ENCODE measurements at places on chromosomes 4 and X.

DNA sequence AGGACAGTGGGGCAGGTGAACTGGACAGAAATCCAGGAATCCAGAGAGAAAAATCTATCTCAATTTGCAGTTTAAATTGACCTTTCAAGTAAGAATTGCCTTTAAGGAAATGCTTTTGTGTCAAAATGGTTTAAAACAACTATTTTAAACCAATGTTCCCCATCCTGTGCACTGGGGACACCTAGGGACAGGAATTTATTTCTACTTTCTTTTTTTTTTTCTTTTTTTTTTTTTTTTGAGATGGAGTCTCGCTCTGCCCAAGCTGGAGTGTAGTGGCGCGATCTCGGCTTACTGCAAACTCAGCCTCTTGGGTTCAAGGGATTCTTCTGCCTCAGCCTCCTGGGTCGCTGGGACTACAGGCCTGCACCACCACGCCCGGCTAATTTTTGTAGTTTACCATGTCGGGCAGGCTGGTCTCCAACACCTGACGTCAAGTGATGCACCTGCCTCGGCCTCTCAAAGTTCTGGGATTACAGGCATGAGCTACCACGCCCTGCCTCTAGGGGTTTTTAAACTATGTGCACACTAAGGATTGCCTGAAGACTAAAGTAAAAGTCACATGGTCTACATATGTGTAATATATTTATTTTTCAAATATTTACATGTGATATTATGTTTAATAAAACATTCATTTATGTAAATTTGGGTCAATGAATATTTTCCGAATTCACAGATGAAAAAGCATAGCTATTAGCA lies 1213.4 kb downstream of the STIM2 start:
- no peak for DNase-seq

DNA sequence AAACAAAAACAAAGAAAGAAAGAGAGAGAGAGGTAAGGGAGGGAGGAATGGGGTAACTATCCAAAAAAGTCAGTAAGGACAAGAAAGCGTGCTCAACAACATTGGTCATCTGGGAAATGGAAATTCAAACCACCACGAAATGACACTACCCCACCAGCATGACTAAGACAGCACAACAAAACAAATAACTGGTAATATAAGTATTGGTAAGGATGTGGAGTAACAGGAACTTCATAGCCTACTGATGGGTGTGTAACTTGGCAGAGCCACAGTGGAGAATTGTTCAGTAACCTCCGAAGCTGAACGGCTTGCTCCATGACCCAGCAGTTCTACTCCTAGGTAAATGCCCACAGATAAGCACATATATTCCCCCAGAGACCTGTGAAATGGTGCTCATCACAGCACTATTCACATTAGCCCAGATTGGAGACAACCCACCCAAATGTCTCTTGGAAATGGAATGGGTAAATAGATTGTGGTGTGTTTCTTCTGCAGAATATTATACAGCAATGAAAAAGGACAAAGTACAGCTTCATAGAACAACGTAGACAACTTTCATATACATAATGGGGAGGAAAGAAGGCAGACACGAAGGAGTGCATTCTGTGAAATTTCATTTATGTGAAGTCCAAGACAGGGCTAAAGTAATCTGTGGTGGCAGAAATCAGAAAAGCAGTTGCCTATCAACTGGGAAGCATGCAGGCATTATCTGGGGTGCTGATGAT lies 95.5 kb upstream of the ATP6AP2 start:
- DNase-seq = no peak

DNA sequence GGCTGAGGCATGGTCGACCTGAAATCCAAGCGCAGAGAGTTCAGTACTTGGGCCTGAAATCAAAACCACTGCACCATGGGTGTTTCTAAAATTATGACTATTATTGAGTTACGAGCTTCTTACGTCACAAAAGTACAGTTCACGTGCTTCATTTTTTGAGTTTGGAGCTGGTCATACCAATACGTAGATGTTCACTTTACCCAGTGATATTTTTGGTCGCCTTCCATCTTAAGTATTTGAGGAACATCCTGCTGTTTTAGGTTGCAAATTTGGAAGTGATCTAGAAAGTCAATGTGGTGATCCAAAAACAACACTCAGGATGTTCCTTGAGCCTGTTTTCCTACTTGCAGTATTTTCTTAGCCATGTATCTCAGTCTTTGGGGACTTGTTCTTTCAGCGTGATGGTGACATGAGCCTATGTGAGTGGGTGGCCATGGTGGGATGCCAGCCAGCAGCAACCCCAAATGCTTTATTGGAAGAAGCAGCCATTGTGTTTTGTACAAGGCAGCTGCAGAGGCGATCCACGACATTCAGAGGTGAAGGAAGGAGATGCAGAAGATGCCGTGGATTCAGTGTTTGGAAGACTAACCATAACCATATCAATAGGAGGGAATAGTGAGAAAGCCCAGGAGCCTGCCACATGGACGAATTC lies 28.7 kb downstream of the LDB2 start:
- no peak for DNase-seq

DNA sequence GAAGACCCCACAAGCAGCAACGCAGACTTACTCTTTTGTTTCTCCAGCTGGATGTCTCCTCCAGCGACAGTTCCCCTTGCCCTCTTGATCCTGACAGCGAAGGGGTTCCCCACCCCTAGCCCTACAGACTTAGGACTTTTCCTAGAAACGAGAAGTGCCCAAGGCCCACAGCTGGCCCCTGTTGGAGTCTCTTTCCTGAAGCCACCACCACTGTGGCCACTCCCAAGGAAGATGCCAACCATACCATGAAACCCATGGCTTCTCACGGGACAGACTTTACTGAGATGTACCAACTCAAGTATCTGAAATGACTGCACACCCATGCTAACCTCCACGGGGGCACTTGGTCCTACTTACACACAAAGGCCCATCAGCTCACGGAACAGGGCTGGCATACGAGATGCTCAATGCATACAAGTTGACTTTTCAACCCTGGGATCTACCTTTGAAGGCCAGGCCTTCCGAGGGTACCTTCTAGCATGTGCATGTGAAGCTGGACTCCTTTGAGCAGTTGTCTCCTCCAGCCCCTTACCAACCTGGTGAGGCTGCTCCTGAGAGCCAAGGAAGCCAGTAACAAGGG lies 924 bp upstream of the IRAK1 start:
- DNase-seq = no peak
